Cardiac ventricle fibroblast (primary cell): ENCODE measurements at places on chromosomes 2 and 18. TPM values are rescaled to one million over a fixed set of nuclear protein-coding genes. Genes with fewer than 3 reads are reported as not detected.

Gene DYSF
- 7.0 and 7.6 TPM in 2 replicates for total RNA-seq

Gene RTKN
- total RNA-seq = 10.4 and 13.9 TPM in 2 replicates

Gene HOXD9
- 0.12 TPM in 1 of 2 replicates, not detected in the other for total RNA-seq

Gene KIAA2012
- 0.15 TPM in 1 of 2 replicates, not detected in the other for total RNA-seq

Gene RNF138
- 8.0 and 32.3 TPM in 2 replicates for total RNA-seq

Gene DPY30
- total RNA-seq = 30.4 and 35.3 TPM in 2 replicates

Gene NFATC1
- 6.6 and 8.2 TPM in 2 replicates for total RNA-seq

Gene CCBE1
- total RNA-seq = 11.7 and 18.4 TPM in 2 replicates

Gene SCYGR4
- total RNA-seq = not detected in 2 replicates

Gene CFC1
- total RNA-seq = not detected in 2 replicates

Gene SGPP2
- total RNA-seq = not detected in 2 replicates

Gene VWA3B
- total RNA-seq = not detected in 2 replicates

Gene GALR1
- total RNA-seq = under 0.01 TPM in 1 of 2 replicates, not detected in the other

Gene CFAP210
- total RNA-seq = 0.12 TPM in 1 of 2 replicates, not detected in the other

Gene PLB1
- total RNA-seq = 0.05 TPM in 1 of 2 replicates, not detected in the other

Gene GPAT2
- 2.3 and 3.2 TPM in 2 replicates for total RNA-seq

Gene ANTXR1
- 65.2 and 81.3 TPM in 2 replicates for total RNA-seq

Gene LBX2
- 3.2 TPM in 2 replicates for total RNA-seq

Gene GAD1
- not detected in 2 replicates for total RNA-seq

Gene SATB2
- total RNA-seq = 1.4 and 1.8 TPM in 2 replicates

Gene ASPRV1
- 0.19 and 0.78 TPM in 2 replicates for total RNA-seq

Gene RTTN
- 3.0 and 4.4 TPM in 2 replicates for total RNA-seq

Gene ZNF892
- total RNA-seq = 2.3 and 4.4 TPM in 2 replicates

Gene TGFA
- not detected in 2 replicates for total RNA-seq

Gene SMARCAL1
- 19.7 and 25.6 TPM in 2 replicates for total RNA-seq

Gene GRHL1
- total RNA-seq = not detected in 2 replicates

Gene REG1A
- not detected in 2 replicates for total RNA-seq

Gene UPP2
- not detected in 2 replicates for total RNA-seq

Gene CNDP1
- total RNA-seq = not detected in 2 replicates

Gene IWS1
- total RNA-seq = 21.7 and 37.5 TPM in 2 replicates

Gene SCN7A
- 0.06 TPM in 1 of 2 replicates, not detected in the other for total RNA-seq

Gene CCDC142
- 7.0 and 15.5 TPM in 2 replicates for total RNA-seq

Gene GPR39
- 0.06 and 0.34 TPM in 2 replicates for total RNA-seq

Gene ACMSD
- not detected in 2 replicates for total RNA-seq

Gene SPHKAP
- 0.05 TPM in 1 of 2 replicates, not detected in the other for total RNA-seq

Gene ITGB6
- total RNA-seq = not detected in 2 replicates

Gene DES
- 3.2 and 7.0 TPM in 2 replicates for total RNA-seq

Gene TCF23
- total RNA-seq = 0.10 and 0.44 TPM in 2 replicates

Gene FAM228A
- 0.12 TPM in 1 of 2 replicates, not detected in the other for total RNA-seq

Gene FBXO48
- 0.31 and 0.78 TPM in 2 replicates for total RNA-seq

Gene EVX2
- not detected in 2 replicates for total RNA-seq

Gene RIF1
- 16.5 and 17.7 TPM in 2 replicates for total RNA-seq

Gene REG3G
- total RNA-seq = not detected in 2 replicates

Gene RAB27B
- 1.1 and 1.5 TPM in 2 replicates for total RNA-seq

Gene CD226
- total RNA-seq = not detected in 2 replicates

Gene ANKRD30BL
- total RNA-seq = not detected in 2 replicates

Gene HOXD4
- 0.87 TPM in 1 of 2 replicates, not detected in the other for total RNA-seq

Gene MYOM1
- total RNA-seq = 0.56 and 0.73 TPM in 2 replicates

Gene C2orf74
- 15.8 and 18.0 TPM in 2 replicates for total RNA-seq

Gene TUBB8B
- total RNA-seq = 0.50 TPM in 1 of 2 replicates, not detected in the other

Gene LHCGR
- total RNA-seq = not detected in 2 replicates

Gene RESP18
- not detected in 2 replicates for total RNA-seq

Gene ZNF2
- total RNA-seq = 5.2 and 6.3 TPM in 2 replicates

Gene SERPINB4
- 1.1 TPM in 1 of 2 replicates, not detected in the other for total RNA-seq

Gene SCG2
- 25.9 and 26.6 TPM in 2 replicates for total RNA-seq

Gene IL1R2
- total RNA-seq = 4.0 and 5.7 TPM in 2 replicates

Gene REEP1
- not detected in 2 replicates for total RNA-seq

Gene CXCR4
- total RNA-seq = 3.2 and 5.7 TPM in 2 replicates

Gene C2orf66
- 0.20 and 0.56 TPM in 2 replicates for total RNA-seq
